Spinal cord (tissue), 10 donors: ENCODE measurements at places on chromosomes 16 and 17. TPM values are rescaled to one million over a fixed set of nuclear protein-coding genes. Genes with fewer than 3 reads are reported as not detected.

The MPP3 gene
- 30.2 TPM for total RNA-seq

The LSM12 gene
- total RNA-seq, result 24.4 TPM

The HEATR9 gene
- total RNA-seq, result not detected

The WRAP53 gene
- total RNA-seq, result 4.9 TPM

The CFAP119 gene
- 11.2 TPM for total RNA-seq

The PMP22 gene
- 158 TPM for total RNA-seq

The PRR29 gene
- total RNA-seq, result 2.8 TPM

The NACA2 gene
- total RNA-seq, result 0.28 TPM

The LGALS9C gene
- not detected for total RNA-seq

The TRAF7 gene
- 20.4 TPM for total RNA-seq

The KRT40 gene
- total RNA-seq, result not detected

The KRTAP2-3 gene
- total RNA-seq, result not detected

DNA sequence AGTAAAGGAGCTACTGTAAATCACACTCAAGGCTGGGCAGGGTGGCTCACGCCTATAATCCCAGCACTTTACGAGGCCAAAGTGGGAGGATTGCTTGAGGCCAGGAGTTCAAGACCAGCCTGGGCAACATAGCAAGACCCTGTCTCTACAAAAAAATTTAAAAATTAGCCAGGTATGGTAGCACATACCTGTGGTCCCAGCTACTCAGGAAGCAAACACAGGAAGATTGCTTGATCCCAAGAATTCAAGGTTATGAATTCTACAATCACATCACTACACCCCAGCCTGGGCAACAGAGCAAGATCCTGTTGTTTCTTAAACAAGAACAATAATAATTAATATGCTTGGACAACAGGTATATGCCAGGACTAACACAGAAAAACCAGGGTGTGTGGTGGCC, 13.2 kb downstream of the RHBDL3 start:
- no peak for DNase-seq
- H3K4me1 ChIP-seq, result peaks cover 75% of the 10 kb centered on the region
- no peak overlapping the region for H3K4me3 ChIP-seq

GRCh38 chr16:7487574-7488323, 155.1 kb downstream of the RBFOX1 start:
- DNase-seq, result no peak
- H3K27ac ChIP-seq, result no peak overlapping the region
- H3K4me3 ChIP-seq, result no peak overlapping the region
- H3K27me3 ChIP-seq, result no peaks in the 10 kb centered on the region
- no peaks in the 10 kb centered on the region for H3K36me3 ChIP-seq
- H3K4me1 ChIP-seq, result no peaks in the 10 kb centered on the region

- no peaks in the 10 kb centered on the region for H3K36me3 ChIP-seq
- H3K4me3 ChIP-seq, result no peak overlapping the region
- DNase-seq, result no peak
- H3K4me1 ChIP-seq, result no peaks in the 10 kb centered on the region
- no peak overlapping the region for H3K27ac ChIP-seq
These were observed 129.8 kb upstream of the TOM1L1 start for GRCh38 chr17:54770836-54771235.

DNA sequence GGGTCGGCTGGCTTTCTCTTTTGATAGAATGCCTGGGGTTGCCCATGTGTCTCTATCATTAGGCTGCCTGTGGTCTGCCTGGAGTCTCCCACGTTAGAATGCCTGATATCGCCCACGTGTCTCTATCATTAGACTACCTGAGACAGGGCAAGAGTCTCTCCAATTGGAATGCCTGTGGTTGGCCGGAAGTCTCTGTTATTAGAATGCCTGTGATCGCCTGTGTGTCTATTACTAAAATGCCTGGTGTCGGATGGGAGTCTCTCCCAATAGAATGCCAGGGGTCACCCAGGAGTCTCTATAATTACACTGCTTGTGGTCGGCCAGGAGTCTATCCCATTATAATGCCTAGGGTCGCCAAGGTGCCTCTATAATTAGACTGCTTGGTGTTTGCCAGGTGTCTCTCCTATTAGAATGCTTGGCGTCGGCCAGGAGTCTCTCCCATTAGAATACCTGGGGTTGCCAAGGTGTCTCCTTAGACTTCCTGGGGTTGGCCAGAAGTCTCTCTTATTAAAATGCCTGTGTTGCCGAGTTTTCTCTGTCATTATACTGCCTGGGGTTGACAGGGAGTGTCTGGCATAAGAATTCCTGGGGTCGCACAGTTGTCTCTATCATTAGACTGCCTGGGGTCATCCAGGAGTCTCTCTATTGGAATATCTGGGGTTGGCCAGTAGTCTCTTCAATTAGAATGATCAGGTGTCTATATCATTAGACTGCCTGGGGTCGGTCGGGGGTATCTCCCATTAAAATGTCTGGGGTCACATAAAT, 2272.8 kb downstream of the TP53TG3F start:
- no peaks in the 10 kb centered on the region for H3K36me3 ChIP-seq
- H3K4me3 ChIP-seq, result no peak overlapping the region
- no peaks in the 10 kb centered on the region for H3K4me1 ChIP-seq
- no peak overlapping the region for H3K27ac ChIP-seq
- no peak for DNase-seq

DNA sequence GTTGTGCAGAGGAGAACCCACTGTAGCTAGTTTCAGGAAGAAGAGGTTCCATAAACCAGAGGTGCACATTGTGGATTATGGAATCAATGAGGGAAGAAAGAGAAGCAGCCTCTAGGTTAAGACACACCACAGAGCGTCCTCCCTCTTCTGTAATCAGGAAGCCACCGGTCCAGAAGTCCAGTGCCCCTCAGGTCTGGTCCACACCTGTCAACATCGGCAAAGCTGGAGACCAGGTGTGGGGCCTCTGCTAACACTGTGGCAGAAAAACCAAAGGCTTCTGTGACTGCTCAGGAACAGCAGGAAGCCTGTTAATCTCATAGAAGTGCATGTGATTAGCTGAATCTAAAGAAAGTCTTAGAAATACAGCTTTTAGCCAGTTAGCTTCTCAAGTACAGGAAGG, 23.3 kb downstream of the LIMD2 start:
- no peak overlapping the region for H3K4me3 ChIP-seq
- H3K27me3 ChIP-seq, result no peaks in the 10 kb centered on the region
- peaks cover 16% of the 10 kb centered on the region for H3K4me1 ChIP-seq
- H3K36me3 ChIP-seq, result peaks cover 12% of the 10 kb centered on the region

GRCh38 chr17:16872351-16873173, 99.4 kb downstream of the TNFRSF13B start:
- DNase-seq, result no peak
- no peaks in the 10 kb centered on the region for H3K36me3 ChIP-seq
- no peaks in the 10 kb centered on the region for H3K27me3 ChIP-seq
- no peak overlapping the region for H3K4me3 ChIP-seq
- peaks cover 12% of the 10 kb centered on the region for H3K4me1 ChIP-seq
- no peak overlapping the region for H3K27ac ChIP-seq

GRCh38 chr16:6913566-6913965, 419.1 kb upstream of the RBFOX1 start:
- H3K4me3 ChIP-seq, result no peak overlapping the region
- peaks cover 5% of the 10 kb centered on the region for H3K4me1 ChIP-seq
- DNase-seq, result peak; percentile 83

DNA sequence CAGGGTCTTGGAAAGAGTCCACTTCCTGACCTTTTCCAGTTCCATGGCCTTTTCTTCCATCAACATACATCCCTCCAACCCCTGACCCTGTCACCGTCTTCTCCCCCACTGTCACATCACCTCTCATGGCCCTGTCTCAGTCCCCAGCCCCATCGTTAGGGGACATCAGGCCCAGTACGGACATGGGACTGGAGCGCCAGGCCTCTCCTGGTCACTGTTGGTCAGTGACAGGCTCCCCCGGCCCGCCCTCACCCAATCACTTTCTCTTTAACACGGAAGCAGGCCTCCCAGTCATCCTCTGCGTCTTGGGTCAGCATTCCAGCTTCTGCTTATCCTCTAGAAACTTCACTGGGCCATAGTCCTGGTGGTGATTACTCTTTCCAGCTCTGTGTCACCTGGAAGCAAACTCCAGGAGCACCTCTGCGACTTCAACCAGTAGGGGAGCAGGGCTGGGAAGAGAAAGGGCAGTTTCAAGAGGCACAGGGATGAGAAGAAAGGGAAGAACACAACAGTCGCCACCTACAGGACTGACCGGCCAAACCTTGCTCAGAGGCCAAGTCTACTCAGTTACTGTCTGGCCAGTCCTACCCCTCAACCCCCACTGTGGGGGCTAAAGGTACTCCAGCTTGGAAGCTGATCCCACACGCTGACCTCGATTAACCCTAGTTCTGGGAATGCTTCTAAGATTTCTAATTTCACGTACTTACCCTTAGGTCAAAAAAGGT, 15.9 kb upstream of the ICAM2 start:
- H3K27ac ChIP-seq, result no peak overlapping the region
- H3K27me3 ChIP-seq, result no peaks in the 10 kb centered on the region
- H3K36me3 ChIP-seq, result peaks cover 4% of the 10 kb centered on the region
- no peak overlapping the region for H3K4me3 ChIP-seq
- DNase-seq, result no peak
- H3K4me1 ChIP-seq, result peaks cover 3% of the 10 kb centered on the region

GRCh38 chr17:63563339-63563738, 13.1 kb downstream of the DCAF7 start:
- H3K4me3 ChIP-seq, result no peak overlapping the region
- H3K27ac ChIP-seq, result no peak overlapping the region
- H3K36me3 ChIP-seq, result no peaks in the 10 kb centered on the region
- no peaks in the 10 kb centered on the region for H3K4me1 ChIP-seq

DNA sequence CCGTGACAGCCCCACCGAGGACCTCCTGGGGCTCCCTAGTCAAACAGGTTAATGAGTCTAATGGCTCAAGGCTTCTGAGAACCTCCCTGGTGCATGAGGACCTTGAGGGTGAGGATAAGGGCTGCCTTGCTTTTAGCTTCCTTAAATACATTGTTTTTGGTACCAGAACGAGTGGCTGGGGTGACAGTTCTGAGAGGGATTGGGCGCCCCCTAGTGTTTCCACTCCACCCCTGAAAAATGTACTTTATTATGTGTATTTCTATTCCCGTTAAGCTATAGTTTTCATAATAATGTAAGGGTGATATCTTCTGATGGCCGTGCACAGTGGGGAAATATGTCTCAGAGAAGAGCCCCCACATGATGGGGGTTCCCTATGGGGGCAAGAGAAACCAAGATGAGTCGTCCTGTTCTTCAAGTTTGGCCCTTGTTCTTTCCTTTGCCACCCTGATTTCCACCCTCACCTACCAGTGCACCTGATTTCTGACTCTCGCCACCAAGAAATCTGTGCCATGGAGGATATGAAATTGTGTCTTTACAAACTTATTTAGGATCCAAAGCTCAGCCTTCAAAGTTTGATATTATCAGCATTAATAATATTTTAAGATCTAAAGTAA, 14.5 kb upstream of the VWA3A start:
- H3K4me3 ChIP-seq, result no peak overlapping the region
- no peaks in the 10 kb centered on the region for H3K4me1 ChIP-seq
- H3K27ac ChIP-seq, result no peak overlapping the region
- no peak for DNase-seq
- no peaks in the 10 kb centered on the region for H3K27me3 ChIP-seq

DNA sequence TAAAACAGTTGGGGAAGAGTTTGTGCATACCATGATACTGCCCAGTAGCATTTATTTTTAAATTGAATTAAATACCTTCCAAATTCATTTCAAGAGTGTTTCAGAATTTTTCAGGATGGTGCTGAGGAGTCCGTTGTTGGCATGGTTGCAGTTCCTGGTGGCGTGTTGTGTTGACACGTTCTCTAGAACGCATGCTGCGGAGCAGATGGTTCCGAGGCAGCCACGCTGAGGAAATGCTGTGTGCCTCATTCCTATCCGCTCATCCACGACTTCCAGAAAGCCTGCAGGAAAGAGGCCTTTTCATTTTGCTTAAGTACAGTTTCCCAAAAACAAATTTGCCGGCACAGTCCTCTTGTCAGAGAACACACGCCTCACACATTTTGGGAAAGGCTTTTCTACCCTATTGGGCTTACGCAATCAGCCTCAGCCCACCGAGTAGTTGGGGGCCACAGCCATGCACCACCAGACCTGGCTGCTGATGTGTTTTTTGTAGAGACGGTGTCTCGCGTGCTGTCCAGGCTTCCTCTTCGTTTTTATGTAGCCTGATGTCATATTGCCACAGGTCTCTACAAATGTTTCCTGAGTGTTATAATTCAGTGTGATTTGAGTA, 32.1 kb upstream of the IL17C start:
- no peak overlapping the region for H3K27ac ChIP-seq
- peaks cover 75% of the 10 kb centered on the region for H3K36me3 ChIP-seq
- peaks cover 19% of the 10 kb centered on the region for H3K4me1 ChIP-seq
- no peak for DNase-seq

DNA sequence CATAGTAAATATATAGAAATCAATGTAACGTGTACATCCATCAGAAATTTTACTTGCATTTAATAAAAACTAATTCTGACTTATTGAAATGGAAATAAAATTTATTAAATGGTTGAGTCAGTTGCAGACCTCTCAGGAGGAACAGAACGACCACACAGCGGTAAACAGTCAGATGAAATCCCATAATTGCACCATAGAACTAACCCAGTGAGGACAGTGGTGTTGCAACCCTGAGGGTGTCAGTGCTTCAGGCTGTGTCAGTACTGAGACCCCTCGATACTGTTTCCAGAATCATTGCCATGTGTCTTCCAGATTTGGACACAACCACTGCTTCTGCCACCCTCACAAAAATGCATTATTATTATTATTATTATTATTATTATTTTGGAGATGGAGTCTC, 29.0 kb upstream of the SSTR2 start:
- H3K4me1 ChIP-seq, result no peaks in the 10 kb centered on the region
- H3K36me3 ChIP-seq, result no peaks in the 10 kb centered on the region
- no peak overlapping the region for H3K4me3 ChIP-seq
- DNase-seq, result no peak
- no peak overlapping the region for H3K27ac ChIP-seq

GRCh38 chr17:7982666-7983065, 19.7 kb upstream of the GUCY2D start:
- H3K27ac ChIP-seq, result no peak overlapping the region
- peaks cover 2% of the 10 kb centered on the region for H3K27me3 ChIP-seq
- H3K4me3 ChIP-seq, result no peak overlapping the region
- H3K4me1 ChIP-seq, result no peaks in the 10 kb centered on the region
- H3K36me3 ChIP-seq, result no peaks in the 10 kb centered on the region

DNA sequence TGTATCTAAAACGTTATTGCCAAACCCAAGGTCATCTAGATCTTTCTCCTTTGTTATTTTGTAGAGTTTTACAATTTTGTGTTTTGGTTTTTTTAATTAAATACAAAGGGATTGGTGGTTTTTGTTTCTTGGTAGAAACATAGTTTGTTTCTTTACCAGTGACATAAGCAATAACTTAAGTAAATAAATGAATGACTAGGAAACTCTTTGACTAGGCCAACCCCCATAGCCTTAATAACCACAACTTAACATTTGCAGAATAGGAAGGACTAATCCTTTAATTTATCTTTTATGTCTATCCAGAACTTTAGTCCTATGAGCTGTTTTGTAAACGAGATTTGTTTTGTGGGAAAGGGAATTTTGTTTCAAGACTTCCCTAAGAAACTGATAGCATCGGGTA, 162.5 kb downstream of the PRKCA start:
- no peak overlapping the region for H3K27ac ChIP-seq
- peaks cover 13% of the 10 kb centered on the region for H3K4me1 ChIP-seq
- H3K27me3 ChIP-seq, result no peaks in the 10 kb centered on the region
- no peak overlapping the region for H3K4me3 ChIP-seq
- no peaks in the 10 kb centered on the region for H3K36me3 ChIP-seq
